H7 (cell line): ENCODE measurements at places on chromosomes 7 and 10.

GRCh38 chr7:73740771-73741170, 2.2 kb upstream of the ABHD11 start:
- DNase-seq: peak; percentile 48

GRCh38 chr10:124994573-124995473, 52.9 kb downstream of the ZRANB1 start:
- DNase-seq: peak; percentile 29

- DNase-seq: peak; percentile 64
These were observed 47.8 kb downstream of the CPEB3 start for GRCh38 chr10:92242910-92243671.

DNA sequence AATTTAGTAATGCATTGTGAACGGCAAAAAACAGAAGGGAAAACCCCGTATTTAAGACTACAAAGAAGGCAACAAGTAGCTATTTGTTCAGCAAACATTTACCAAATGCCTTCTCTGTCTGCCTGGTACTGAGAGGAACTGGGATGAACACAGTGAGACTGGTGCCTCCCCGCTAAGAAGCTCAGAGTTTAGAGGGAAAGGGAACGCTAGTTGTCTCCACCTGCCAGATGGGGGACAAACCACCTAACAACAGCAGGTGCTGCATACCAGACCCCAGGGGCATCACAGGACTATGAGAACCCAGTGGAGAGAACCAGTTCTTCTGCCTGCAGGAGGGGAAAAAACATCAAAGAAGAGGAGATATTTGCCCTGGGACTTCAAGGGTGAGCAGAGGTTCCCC, 147.1 kb downstream of the SLC25A13 start:
- DNase-seq: peak; percentile 59

- no peak for DNase-seq
These were observed 88.1 kb downstream of the ANKIB1 start for GRCh38 chr7:92333866-92334265.

DNA sequence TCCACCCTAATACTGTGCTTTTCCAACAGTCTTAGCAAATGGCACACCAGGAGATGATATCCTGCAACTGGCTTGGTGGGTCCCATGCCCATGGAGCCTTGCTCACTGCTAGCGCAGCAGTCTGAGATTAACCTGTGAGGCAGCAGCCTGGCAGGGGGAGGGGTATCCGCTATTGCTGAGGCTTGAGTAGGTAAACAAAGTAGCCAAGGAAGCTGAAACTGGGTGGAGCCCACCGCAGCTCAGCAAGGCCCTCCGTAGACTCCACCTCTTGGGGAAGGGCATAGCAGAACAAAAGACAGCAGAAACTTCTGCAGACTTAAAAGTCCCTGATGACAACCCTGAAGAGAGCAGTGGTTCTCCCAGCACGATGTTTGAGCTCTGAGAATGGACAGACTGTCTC, 399.0 kb downstream of the CCSER2 start:
- DNase-seq: no peak

DNA sequence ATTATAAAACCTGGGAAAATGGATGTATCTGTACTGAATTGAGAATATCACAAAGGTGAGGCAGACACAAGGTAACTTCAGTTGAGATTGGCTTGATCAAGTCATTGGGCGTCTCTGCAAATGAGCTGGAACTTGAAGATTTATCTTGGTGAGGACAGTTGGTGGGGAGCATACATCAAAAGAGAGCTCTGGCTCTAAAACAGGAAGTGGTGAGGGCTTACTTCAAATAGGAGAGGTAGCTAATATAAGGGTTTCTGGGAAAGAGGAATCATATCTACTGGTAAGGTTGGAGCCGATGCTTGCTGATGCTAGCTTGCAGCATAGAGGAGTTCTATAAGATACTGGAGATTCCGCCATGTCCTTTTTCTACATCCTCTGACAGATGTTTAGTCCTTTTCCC, 39.9 kb upstream of the FGL2 start:
- DNase-seq: no peak

GRCh38 chr7:87564296-87564963, 36.3 kb downstream of the ABCB1 start:
- DNase-seq: peak; percentile 49

DNA sequence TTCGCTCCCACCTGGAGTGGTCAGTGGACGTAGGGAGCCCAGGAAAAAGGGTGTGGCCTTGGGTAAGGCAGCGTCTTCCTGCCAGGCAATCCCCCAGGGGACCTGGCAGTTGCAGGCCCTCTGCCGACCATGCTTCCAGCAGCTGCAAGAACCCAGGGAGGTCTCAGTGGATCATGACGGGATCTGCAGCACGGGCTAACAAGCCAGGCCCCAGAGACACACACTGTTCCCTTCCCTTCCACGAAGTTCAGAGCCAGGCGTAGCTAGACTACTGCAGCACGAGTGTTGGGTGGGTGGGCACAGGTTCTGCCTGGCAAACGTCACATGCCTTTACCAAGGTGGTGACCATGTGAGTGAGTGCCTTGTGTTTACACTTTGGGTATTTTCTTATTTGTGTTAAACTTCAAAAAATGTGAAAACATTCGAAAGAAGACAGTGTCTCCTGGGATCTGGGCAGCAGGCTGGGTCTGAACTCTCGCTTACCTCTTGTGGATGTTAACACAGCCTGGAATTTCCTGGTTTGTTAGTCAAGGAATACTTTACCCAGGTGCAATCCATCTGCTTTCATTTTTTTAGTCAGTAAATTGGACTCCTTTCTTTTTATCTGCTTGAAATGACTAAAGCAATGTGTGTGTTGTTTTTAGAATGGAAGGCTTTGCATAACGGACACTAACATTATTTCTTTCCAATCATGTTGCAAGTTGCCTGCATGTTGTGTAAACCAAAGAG, 48.2 kb upstream of the VIPR2 start:
- no peak for DNase-seq

- no peak for DNase-seq
These were observed 101.5 kb downstream of the STK31 start for GRCh38 chr7:23811540-23811939.

- DNase-seq: no peak
These were observed 333.1 kb downstream of the FRMD4A start for GRCh38 chr10:13997650-13998049.

DNA sequence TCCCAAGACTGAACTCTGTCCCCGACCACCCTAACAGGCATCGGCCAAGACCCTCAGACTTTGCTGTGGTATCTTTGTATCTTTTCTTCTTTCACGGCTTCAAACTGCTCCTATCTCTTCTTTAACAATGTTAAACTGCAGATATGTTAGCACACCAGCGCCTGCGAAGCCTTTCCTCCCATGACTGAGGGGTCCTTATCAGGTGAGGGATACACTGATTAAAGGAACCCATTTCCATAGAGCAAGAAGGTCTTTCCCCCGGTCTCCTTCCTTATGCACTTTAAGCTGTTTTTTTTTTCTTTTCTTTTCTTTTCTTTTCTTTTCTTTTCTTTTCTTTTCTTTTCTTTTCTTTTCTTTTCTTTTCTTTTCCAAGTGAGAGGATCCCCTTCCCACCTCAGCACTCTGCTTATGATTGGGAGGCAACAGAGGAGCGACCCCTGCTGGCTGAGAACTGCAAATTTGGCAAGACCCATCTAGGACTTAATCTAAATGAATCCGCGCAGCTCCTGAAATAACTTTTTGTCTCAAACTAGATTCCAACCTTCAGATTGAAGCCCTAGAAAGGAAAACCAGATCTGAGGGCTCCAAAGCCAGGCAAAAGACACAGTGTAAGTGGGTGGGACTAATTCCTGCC, 109.9 kb downstream of the ITGB8 start:
- DNase-seq: peak; percentile 22

GRCh38 chr7:30083334-30083733, 51.5 kb upstream of the MTURN start:
- DNase-seq: no peak

DNA sequence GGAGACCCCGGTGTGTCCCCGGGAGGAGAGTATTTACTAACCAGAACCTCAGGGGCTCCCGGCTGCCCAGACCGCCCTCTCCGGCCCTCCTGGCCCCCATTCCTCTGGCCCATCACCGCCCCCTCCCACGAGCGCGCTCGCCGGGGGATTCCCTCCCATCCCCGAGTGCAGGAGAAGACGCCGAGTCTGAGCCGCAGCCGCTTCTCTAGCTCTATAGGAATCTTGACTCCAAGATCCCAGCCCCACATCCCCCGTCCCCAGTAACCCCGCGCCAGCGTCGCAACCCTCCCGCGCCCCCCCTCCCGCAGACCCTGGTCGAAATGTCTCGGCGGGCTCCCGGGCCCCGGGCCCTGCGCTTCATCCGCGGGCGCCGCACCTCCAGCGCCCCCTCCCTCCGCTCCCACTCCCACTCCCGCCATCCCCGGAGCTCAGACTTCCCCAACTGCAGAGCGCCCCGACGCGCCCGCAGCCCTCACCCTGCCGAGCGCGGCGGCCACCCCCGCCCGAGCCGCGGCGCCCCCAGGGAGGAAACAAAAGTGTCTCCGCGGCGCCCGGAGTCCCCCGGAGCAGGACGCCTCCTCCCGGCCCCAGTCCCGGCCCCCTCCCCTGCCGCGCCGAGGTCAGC, 541 bp downstream of the ELMO1 start:
- peak; percentile 90 for DNase-seq

GRCh38 chr10:19468413-19468812, 347.8 kb upstream of the PLXDC2 start:
- no peak for DNase-seq

DNA sequence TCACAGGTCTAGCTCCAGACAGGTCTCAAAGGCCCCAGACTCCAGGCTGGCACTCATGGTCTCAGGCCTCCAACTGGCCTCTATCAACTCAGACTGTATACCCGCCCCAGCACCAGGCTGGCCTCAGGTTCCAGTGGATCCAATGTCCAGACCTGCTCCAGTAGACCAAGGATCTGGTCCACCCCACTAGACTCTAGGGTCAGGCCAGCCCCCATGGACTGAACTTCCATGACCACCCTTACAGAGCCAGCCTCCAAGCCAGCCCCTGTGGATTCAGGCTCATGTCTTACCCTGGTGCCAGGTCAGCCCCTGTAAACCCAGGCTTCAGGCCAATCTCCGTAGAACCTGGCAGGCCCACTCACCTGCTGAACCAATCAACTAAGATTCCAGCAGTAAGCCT, 16.8 kb upstream of the GNAT3 start:
- DNase-seq: no peak

- peak; percentile 53 for DNase-seq
These were observed 200.4 kb upstream of the NFE2L3 start for GRCh38 chr7:25951414-25952260.

- DNase-seq: no peak
These were observed 19.0 kb downstream of the STEAP1 start for GRCh38 chr7:90173127-90173844.

- no peak for DNase-seq
These were observed 671.7 kb downstream of the GATA3 start for GRCh38 chr10:8726084-8726778.

GRCh38 chr7:55496906-55497305, 75.4 kb downstream of the VOPP1 start:
- DNase-seq: no peak

DNA sequence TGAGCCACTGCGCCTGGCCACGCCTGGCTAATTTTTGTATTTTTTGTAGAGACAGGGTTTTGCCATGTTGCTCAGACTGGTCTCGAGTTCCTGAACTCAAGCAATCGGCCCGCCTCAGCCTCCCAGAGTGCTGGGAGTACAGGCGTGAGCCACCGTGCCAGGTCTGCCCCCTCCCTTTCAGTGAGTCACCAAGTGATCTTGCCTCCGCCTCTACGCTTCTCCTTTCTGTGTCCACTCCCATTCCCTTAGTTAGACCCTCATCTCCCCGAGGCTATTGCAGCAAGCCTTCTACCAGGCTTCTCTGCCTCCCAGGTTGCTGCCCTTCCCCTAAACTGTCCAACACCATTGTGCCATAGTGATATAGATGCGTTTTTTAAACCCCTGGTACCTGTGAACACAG, 32.9 kb downstream of the CDC123 start:
- DNase-seq: no peak

GRCh38 chr10:100894033-100894432, 18.7 kb upstream of the SLF2 start:
- DNase-seq: no peak

DNA sequence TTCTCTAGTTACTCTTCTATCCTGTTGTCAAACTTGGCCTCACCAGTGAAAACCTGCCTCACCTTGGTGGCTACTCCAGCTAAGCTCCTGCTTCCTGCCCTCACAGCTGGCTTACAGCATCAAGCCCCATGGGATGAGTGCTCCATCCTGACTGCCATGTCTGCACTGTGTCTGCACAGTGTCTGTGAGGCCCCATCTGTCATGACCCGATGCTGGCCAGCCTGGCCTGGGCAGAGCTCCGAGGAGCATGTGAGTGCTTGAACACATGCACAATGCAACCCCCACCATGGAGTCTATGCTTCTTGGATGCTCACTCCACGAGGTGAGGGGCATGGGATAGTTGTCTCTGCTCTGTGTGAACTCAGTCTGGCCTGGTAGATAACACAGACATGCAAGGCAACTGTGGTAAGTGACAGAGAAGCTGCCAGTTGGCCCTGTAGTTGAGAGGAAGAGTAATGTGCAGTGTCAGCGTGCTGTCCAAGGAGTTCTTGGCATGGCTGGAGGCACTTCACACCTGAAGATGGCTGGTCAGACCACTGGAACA, 207.1 kb upstream of the ZNF32 start:
- DNase-seq: no peak

DNA sequence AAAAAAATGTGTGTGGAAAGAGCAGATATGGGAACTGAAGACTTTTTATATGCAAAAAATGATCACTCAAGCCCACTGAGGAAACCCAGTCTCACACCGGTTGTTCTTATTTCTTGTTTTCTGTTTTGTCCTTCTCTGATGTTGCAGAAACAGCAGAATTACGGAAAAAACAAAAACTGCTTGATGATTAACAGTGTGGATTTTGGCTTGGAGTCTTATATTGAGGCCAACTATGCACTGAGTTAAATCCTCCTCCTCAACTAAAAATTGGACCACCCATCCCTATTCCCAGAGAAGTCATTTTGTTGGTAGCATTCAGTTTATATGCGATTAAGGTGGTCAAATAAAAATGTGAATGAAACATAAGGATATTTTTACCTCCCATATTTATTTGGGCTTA, 246.1 kb downstream of the LRMDA start:
- DNase-seq: no peak

GRCh38 chr7:867406-868188, 8.8 kb upstream of the GET4 start:
- DNase-seq: no peak
